Activated naive CD8-positive, alpha-beta T cell treated with anti-CD3 and anti-CD28 coated beads for 36 hours (primary cell): ENCODE measurements at places on chromosomes 3 and 15. TPM values are rescaled to one million over a fixed set of nuclear protein-coding genes. Genes with fewer than 3 reads are reported as not detected.

DNA sequence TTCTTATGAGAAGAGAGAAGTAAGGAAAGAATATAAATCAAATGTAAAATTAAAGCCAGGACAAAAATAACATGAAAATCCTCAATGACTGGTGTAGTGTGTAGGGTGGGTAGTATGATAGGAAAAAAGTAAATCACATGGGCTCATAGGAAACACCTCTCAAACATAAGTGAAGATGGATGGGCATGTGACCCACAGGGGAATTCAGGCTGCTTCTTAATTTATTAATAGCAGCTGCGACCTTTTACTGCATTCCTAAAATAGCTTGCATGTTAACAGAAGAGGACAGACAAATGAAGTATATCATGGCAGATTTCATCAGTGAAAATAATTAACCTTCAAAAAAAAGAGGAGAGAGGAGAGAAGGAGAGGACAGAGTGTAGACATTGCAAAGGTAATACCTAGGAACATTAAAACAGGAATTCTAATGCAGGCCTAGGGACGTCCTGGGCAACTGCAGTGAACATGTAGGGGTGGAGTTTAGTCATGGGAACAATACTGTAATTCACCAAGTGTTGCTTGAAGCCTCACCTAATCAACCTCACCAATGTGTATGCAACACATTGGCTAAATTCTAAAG, 132.9 kb downstream of the KCNMB2 start:
- DNase-seq: no peak

GXYLT2 gene
- 0.16 TPM for total RNA-seq

- DNase-seq: no peak
Measured at GRCh38 chr3:112808136-112808535, 38.5 kb downstream of the CD200R1L start.

GRCh38 chr15:80815106-80815505, 35.9 kb downstream of the CEMIP start:
- DNase-seq: no peak

- no peak for DNase-seq
Measured at GRCh38 chr15:85986116-85986515, 93.6 kb upstream of the AGBL1 start.

- no peak for DNase-seq
Measured at GRCh38 chr15:64144565-64145281, 6.8 kb upstream of the SNX22 start.

DNA sequence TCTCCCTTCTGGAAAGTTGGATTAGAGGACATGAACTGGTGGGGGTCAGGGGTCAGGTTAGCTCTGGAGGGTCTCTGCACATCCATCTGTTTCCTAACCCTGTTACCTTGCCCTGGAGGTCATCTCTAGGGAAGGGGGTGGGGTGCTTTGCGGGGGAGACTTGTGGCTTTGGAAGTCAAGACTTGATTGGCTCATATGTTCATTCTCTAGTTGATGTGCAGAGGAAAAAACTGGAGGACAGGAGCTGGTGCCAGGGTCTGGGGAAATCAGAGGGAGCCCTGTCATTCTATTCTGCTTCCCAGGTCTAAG, 42.9 kb upstream of the ROPN1 start:
- DNase-seq: no peak
